ENCODE measurements at places on chromosomes 7 and 10.
A peak's percentile ranks its signal among the peaks of the same experiment; 100 is the strongest.

- no peak for DNase-seq
These were observed 58.7 kb downstream of the OSBPL3 start for GRCh38 chr7:24921362-24921679.

DNA sequence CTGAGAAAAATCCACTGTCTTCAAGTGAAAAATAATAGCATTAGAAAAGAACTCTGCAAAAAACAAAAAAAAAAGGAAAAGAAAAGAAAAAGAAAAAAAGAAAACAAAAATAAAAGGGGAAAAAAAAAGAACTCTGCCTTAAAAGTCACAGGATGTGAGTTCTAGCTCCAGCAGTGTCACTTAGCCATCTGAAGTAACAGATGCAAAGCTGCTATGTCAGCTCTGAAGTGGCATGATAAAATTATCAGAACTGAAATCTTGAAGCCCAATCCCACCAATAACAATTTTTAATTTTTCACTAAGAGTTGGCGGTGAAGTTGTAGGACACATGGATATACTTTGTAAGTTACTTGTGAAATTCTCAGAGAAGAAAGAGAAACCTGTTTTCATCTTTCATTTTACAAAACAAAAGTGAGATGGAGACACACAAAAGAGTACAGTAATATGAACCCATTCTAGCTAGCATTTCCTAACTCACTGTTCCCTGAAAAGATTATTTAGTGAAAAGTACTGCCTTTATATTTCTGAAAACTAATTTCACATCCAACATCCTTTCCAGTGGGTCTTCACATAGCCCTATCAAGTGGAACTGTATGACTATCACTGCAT, 103.5 kb downstream of the ELAPOR2 start:
- DNase-seq = no peak

- peak; percentile 89 for DNase-seq
These were observed 38.5 kb upstream of the MKRN1 start for GRCh38 chr7:140517546-140518369.

DNA sequence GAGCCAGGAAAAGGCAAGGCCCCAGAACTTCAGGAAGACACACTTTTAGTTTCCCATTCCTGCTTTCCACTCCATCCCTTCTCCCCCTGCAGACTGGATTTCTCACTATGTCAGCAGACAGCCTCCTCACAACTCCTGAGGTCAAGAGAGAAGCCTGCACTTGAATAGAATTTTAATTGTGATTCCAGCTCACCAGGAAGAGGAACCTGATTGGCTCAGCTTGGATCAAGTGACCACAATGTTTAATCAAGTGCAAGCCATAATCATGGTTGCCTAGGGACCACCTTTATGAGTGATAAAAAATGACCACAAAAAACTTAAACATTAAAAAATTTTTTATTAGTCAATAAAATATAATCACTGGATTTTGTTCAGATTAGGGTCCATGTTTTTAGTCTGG, 244.7 kb upstream of the RHOBTB1 start:
- no peak for DNase-seq

GRCh38 chr10:122419876-122420623, 34.4 kb upstream of the ARMS2 start:
- DNase-seq = no peak

DNA sequence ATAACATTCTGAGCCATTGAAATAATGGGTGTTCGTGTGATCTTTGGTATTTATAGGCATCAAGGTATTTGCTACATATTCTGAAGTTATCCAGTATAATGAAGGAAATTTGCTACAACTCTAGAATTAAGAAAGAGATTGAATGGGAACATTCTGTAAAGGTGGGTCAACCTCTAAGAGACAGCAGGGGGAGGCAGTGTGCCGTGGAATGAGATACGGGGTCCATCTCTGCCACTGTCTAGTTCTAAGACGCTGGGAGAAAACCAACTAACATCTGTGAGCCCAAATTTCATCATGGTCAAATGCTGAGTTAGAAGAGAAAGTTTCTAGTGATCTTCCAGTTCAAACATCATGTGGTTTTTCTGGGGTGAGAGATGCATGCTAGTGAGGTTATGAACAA, 368.9 kb downstream of the SORCS1 start:
- peak; percentile 34 for DNase-seq

GRCh38 chr10:58531084-58531695, 18.5 kb downstream of the BICC1 start:
- no peak for DNase-seq

GRCh38 chr7:15439853-15440252, 122.0 kb downstream of the AGMO start:
- DNase-seq = no peak

GRCh38 chr7:293681-294439, 3.9 kb downstream of the FOXL3 start:
- DNase-seq = no peak

DNA sequence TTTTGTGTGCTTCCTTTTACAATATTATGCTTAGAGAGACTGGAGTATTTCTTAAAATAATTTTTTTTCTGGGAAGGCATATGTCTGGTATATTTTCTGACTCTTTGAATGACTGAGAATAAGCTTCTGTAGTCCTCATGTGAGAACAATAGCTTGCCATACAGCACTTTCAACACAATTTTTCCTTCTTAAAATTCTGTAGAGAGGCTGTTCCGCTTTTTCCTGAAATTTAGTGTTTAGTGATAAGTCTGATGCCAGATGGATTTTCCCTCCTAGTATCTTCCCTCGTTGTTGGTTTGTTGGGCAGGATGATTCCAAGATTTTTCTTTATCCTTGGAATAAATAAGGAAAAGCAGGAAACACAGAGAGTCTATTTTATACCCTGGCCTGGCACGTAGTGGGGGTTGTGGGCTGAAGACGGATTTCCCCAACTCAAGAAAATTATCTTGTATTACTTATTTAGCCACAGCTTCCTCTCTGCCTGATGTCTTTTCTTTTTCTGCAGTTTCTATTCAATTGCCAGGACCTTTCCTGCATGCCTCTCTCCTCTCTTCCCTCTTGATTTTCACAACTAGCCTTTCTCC, 111.2 kb downstream of the AOAH start:
- DNase-seq = no peak

DNA sequence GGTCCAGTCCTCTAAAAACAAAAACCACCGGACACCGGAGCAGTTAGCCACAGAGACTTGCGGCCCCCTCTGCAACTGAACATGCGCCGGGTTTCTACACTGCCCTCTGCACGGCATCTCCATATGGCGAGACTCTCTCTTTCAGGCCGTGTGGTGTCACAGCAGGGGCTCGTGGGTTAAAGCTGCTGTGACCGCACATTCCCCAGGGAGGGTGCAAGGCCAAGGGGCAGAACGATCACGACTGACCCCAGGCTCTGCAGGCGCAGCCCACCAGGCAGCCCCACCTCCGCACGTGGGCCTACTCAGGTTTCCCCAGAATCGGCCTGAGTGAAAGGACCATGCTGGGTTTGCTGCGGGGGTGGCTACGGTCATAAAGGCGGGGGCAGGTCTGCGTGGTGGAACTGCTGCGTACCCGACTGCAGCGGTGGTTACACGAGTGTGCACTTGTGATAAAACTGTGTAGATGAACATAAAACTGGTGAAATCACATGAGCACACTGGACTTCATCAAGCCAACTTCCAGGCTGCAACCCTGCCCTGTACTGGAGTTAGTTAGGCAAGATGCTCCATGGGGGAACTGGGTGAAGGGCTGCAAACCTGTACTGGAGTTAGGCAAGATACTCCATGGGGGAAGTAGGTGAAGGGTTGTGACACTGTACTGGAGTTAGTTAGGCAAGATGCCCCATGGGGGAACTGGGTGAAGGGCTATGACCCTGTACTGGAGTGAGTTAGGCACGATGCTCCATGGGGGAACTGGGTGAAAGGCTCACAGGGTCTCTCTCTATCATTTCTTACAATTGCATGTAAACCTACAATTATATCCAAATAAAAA, 81.4 kb upstream of the PPP2R2D start:
- DNase-seq = no peak

DNA sequence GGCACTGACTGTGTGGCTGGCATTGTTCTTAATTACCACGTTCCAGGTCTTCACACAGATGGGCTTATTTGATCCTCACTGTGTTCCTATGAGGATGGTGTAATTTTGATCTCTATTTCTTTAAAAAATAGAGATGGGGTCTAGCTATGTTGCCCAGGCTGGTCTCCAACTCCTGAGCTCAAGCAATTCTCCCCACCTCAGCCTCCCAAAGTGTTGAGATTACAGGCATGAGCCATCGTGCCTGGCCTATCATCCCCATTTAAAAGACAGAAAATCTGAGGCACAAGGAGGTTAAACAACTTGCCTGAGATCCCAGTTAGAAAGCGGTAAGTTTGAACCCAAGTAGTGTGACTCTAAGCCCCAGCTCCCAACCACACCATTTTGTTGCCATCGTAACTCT, 17.0 kb upstream of the SRGN start:
- no peak for DNase-seq

- DNase-seq = no peak
These were observed 288.4 kb upstream of the LRRTM3 start for GRCh38 chr10:66637273-66638036.

- DNase-seq = no peak
These were observed 17.0 kb downstream of the SRI start for GRCh38 chr7:88202799-88203198.

- no peak for DNase-seq
These were observed 574.5 kb downstream of the ZWINT start for GRCh38 chr10:55786461-55787050.

- DNase-seq = no peak
These were observed at the start of gene GIMAP1 for GRCh38 chr7:150716368-150716767. GIMAP1 (plus strand) TSS chr7:150716613; CDS start chr7:150719048, 2,435 bp downstream.

- DNase-seq = no peak
These were observed 20.7 kb downstream of the LAMB1 start for GRCh38 chr7:107982042-107982840.

DNA sequence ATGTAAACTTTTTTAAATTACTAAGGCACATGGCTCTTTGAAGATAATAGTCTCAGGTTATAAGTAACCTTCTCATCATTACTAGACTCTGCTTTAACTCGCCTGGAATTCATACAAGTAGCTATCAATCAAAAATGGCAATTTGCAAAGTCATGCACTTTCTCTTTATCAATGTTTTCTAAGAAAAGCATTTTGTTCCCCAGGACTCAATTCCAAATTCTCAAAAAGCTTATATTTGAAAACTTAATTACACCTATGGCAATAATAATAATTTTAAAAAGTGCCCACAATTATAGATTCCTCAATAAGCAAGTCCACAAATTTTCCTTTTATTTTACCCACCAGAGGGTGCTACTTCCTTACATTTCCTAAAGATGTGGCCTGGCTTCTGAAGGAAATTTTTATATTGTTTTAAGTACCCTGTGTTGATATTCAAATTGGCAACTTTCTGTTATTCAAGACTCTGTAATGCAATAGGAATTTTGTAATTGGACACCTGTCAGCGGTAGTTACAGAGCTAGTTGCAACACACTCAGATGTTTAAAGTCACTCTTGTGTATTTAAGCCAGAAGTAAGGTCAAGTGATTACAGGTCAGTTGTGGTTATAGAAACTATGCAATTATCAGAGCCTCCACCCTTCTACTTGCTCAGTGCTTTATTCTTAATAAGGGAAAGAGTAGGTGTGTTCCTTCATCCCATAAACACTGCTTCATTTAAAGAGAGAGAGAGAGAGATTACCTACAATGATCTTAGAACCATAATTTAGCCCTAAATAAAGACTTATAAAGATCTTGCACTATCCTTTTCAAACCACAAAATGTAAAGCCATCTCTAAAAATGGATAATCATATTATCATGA, 47.1 kb upstream of the HYAL4 start:
- DNase-seq = no peak

GRCh38 chr7:133851411-133851810, 275.7 kb upstream of the LRGUK start:
- DNase-seq = no peak

DNA sequence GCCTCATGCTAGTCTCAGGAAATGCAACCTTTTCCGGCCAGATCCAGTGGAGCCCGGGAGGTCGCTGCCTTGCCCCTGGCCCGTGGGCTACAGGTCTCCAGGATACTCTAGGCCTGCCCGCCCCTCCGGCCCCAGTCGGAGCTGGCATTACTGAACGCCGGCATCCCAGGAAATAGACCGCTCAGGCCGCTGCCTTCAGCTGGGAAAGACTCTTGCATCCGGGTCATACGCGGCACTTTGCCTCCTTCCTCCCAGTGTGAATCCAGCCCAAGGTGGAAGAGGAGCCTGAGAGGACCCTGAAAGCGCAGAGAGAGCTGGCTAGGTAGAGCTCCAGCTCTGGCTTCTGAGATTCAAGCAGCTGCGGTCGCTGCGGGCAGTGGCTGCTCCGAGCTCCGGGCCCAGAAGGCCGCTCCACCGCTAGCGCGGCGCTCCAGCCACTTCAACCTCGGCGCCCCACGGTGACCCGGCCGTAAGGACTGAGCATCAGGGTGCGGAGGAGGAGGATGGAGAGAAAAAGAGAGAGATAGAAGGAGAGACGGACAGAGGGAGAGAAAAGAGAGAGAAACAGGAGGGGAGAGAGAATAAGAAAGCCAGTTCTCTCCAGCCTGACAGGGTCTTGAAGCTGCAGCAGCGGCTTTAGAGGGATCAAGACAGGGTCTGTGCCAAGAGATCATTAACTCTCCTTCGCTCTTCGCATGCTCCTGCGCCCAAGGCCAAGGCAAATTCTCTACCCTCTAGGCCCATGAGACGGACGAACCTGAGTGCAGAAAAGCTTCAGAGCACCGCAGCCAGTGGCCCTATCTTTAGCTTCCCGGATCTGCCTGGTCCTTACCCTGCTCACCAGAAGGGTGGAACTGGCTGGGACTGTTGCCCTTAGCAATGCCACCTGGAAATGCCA, 1.8 kb upstream of the HOXA10 start:
- peak; percentile 16 for DNase-seq

DNA sequence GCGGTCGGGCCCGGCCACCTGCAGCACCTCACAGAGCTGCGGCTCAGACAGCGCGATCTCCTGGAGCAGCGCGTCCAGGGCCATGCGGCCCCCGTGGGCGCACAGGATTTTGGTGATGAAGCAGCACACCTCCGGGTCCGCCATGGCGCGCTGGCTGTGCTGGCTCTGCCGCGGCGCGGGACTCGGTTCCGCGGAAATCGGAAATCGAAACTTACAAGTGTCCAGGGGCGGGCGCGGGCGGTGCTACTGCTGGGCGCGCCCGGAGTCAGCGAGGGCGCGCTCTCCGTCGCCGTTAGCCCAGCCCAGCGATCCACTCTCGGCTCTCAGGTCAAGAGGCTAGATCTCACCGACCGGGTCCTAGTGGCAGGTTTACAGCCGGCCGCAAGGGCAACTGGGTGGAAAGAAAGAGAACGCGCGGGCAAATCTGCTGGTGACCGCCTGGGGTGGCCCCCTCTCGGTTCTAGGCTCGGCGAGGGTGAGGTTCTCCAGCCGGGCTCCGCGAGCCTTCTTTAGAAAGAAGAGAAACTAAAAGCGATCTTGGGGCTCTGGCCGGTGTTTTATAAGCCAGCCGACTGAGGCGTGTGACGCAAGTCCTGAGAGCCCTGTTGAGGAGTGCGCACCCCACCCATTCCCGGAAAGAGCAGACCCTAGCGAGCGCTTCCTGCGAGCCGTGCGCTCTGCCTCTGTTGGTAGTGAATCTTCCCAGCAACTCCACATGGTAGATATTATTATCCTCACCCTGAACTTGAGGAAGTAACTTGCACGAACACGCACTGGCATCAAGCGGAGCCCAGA, at the start of gene ZC3HAV1:
TSS of gene ZC3HAV1 (minus strand) at position 533 of the 795 bp plus-strand sequence. CDS start at position 144, 389 bp downstream.
- peak; percentile 84 for DNase-seq

DNA sequence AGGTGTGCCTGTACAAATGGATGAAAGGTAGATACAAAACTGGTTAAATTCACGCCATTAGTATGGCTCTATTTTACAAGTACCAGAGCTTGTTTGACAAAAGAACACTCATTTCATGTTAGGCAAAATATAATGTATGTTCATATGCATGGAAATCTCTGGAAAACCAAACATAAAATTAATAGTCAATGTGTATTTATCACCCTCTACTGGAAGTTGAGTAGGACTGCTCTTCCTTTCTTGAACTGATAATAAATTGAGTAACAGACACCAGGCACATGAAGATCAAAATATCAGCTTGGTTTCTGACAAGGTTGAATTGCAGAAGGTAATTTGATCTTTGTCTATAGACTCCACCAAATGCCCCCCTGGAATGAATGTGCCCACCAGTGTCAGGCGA, 19.8 kb upstream of the AKR1B1 start:
- no peak for DNase-seq
